Hindlimb muscle (tissue), 1 donor: ENCODE measurements at places on chromosomes 7 and 10. TPM values are rescaled to one million over a fixed set of nuclear protein-coding genes. Genes with fewer than 3 reads are reported as not detected.

Gene GHRHR
- polyA plus RNA-seq, result 0.58 TPM

Gene RELN
- 2.1 TPM for polyA plus RNA-seq

Gene PRSS2
- not detected for polyA plus RNA-seq

DNA sequence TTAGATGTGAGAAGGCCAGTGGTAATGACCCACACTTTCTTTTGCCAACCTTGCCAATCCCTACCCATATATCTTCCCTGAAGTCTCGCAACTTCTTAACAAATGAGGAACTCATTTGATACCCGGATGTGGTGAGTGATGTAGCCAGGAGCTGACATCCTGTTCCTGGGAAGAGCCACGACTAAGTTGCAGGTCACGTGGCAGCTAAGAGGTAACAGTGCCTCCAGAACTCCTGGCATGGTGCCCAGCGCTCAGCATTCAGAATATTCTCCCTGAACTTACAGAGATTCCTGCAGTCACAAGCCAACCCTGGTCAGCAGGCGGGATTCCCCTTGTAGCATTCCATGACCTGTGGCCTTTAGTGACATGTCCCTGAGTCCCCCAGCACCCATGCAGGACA lies 282.5 kb downstream of the GALNT17 start:
- no peak for DNase-seq

- no peak for DNase-seq
These were observed 35.3 kb downstream of the HTR7 start for GRCh38 chr10:90822508-90822907.

- no peak for DNase-seq
These were observed 84.4 kb downstream of the VTI1A start for GRCh38 chr10:112531421-112531820.

DNA sequence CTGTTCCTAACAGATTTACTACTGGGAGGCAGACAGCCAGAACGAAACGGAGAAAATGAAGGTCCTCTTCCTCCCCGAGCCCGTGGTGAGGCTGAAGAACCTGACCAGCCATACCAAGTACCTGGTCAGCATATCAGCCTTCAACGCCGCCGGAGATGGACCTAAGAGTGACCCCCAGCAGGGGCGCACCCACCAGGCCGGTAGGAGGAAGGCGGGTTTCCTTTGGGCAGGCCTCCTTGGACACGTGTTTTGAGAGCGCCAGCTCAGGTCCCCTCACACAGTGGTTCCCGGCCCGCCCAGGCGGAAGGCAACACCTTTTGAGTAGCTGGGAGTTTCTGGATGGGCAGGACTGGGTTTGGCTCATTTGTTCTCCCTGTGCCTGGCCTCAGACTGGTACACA lies 474.0 kb upstream of the FOXK1 start:
- DNase-seq, result no peak
